ENCODE measurements at places on chromosomes 5 and 9.

GRCh38 chr5:98064118-98064685 is 709.3 kb upstream of the RGMB start:
- no peak for DNase-seq

DNA sequence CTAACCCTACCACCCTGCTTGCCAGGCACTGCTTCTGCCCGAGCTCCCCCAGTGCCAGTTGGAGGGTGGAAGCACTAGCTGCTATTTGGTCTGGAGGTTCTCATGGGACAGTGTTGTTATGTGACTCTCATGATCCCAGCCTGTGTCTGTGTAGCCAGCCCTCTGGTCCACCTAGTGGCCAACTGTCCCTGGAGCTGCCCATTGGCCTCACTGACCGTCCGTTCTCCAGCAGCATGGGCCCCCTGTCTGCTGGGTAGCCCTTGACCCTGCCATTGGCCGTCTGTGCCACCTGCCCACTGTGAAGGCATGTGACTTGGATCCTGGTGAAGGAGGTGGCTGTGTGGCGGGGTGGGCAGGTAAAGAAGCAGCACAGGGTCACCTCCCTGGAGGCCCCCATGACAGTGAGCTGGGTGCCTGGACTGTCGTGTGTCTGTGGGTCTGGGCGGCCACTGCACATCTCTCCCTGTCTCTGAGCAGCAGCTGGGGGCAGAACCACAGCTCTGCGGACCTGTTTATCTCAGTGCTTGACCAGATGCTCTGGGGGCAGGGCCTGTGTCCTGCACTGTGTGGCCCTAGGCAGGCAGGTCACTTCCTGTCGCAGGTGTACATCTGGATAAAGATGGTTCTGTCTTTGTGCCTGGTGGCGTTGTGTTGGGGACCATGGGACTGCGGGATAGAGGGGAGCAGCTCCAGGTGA is 11.4 kb downstream of the PHF2 start:
- no peak for DNase-seq

GRCh38 chr9:134146774-134147493 is 11.1 kb downstream of the WDR5 start:
- no peak for DNase-seq

DNA sequence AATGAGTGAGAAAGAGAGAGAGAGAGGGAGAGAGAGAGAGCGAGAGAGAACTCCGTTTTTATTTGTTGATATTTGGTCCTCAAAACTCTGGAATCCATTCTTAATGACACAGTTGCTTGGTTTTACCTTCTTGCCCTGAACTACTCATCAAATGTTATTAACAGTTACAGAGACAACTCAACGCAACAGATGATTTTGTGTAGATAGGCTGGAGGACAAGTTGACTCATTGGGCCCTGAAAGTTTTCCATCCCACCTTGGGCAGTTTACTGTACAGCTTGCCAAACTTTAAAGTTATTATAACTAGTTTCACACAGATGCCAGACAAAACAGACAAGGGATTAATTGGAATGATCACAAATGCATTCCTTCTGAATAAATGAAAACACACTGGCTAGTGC is 339.9 kb downstream of the ARL15 start:
- no peak for DNase-seq
